ENCODE measurements at places on chromosomes 4 and X.

- DNase-seq: no peak
These were observed 48.6 kb downstream of the TSC22D3 start for GRCh38 chrX:107726816-107727534.

DNA sequence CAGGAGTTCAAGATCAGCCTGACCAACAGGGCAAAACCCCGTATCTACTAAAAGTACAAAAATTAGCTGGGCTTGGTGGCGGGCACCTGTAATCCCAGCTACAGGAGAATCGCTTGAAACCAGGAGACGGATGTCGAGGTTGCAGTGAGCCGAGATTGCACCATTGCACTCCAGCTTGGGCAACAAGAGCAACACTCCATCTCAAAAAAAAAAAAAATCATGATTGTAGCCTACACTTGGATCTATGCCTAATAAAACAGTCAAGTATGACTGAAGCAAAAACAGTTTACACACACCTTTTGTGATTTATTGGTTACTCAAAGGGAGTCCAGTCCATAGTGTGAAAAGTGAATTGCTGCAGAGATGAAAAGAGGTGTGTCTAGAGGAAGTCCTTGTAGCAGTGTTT lies 34.7 kb upstream of the TASL start:
- no peak for DNase-seq

DNA sequence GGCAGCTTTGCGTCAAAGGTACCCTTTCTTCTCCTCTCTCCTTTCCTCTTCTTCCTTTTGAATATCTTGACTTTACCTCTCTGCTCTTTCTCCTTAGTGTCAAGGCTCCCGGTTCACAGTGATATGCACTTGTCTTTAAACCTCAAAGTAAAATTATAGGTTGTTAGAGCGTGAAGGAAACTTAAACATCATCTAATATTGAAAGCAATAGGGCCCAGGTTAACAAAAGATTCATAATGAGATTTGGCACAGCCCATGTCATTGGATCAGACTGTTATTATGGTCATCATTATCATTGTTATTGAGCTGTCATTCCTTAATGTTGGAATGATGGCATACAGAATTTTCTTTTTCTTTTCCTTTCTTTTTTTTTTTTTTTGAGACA lies 32.5 kb downstream of the FTHL17 start:
- DNase-seq: no peak

- DNase-seq: no peak
These were observed 731 bp downstream of the BRWD3 start for GRCh38 chrX:80808881-80809411.

DNA sequence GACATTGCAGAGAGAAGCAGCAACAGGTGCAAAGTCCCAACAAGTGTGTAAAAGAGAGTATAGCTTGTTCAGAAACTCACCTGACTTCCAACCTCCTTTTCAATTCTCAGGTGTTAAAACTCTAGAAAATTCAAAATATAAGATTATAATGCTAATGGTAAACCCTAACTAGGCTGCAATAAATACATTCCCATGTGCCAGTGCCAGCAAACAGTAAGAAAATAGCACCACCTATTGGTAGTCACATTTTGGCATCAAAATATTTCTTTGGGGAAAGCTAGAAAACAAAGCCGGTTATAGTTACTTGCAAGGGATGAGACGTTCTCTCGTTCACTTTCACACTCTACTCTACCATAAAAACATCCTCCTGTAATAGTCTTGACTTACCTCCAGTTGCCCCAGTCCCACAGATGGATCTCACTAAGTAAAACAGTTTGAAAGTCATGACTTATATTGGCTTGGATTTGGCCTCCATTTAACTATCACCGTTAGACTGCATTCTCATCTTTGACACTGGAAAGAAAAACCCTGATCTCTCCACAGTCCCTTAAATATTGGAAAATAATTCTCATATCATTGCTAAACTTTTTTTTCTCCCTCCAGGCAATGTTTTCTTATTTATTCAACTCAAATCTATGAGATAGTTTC lies 9.6 kb downstream of the BMP3 start:
- DNase-seq: no peak

GRCh38 chr4:156654410-156654809 lies 317.2 kb downstream of the PDGFC start:
- DNase-seq: no peak

DNA sequence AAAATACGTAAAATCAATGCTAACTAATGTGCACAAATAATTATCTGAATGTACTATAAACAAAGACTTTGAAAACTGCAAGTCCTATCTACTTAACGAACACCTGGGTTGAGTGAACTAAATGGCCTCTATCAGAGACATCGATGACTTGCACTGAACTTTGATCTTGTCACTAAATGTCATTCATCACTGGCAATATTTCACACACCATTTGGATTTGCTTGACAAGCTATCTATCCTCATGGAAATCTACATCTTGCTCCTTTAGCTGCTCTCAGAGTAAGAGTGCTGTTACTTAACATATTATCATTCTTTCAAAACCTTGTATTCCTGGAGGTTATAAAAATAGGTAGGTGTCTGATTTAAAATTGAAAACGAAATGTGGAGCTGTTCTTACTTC lies 289.3 kb downstream of the TLL1 start:
- no peak for DNase-seq

DNA sequence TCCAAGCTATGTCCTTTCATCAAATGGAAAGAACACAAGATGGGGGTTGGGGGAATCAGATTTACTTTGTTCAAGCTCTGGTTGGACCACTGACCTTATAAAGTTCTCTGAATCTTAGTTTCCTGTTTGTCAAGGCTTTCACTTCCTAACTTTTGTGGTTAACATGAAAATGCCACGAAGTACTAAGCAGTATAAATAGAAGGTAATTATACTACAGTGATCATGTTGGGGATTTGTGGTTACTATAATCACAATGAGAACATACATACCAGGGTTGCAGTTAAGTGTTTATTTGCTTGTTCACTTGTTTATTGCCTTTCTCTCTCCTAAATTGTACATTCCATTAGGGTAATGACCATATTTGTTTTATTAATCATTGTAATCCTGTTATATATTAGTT lies 53.2 kb downstream of the SPRY1 start:
- DNase-seq: no peak

- no peak for DNase-seq
These were observed 183.4 kb downstream of the PACRGL start for GRCh38 chr4:20883677-20884076.

DNA sequence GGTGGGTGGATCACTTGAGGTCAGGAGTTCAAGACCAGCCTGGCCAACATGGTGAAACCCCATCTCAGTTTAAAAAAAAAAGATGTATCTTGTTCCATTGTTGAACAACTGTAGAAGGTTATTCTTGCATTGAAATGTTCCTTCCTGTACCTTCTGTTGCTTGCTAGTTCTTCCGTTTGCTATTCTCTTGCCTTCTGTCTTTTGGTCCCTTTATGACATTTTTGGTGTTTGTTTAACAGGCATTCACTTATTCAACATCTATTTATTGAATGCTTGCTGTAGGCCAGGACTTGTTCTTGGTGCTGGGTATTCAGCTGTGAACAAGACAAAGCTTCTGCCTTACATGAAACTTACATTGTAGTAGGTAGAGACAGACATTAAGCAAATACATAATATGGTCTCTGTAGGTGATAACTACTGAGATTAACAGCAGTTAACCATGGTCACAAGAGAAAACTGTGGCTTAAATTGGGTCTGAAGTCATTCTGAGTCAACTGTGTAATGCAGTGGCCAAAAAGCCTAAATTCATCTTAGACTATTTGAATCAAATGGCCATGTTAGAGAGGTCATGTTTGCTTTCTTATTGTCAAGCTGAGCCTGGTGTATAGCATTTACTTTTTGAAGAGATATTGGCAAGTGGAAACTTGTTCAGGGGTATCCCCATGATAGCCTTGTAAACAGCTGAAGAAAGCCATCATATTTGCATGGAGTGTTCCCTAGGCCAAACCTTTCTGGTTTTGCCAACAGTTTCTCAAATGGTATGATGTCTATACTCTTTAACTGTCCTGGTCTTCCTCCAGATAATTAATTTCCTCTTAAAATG lies 35.6 kb downstream of the GAB1 start:
- DNase-seq: no peak

DNA sequence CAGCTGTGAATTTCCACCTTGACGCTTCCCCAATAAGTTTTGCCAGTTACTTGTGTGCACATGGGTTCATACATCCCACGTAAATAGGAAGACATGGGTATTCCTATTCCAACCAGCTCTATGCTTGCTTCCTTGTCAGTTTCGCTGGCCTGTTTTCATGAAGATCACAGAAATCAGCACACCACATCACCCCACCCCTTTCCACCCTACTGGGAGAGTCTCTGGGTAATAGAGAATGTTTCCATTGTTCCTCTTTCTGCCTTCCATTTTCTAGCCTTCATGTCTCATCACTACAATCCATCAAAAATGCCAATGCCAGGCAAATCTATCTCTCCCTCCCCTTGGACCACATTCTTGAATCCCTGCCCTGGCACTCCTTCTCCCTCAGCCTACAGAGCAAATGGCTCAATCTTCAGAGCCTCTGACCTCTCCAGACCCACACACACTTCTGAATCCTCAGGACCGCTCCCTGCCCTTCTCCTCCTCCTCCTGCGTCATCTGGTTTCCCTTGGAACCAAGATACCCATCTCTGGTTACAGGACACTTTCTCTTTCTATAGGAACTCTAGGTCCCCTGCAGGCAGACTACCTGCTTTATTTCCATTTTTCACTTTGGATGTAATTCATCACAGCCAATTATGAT lies 323.3 kb downstream of the DHX15 start:
- no peak for DNase-seq

DNA sequence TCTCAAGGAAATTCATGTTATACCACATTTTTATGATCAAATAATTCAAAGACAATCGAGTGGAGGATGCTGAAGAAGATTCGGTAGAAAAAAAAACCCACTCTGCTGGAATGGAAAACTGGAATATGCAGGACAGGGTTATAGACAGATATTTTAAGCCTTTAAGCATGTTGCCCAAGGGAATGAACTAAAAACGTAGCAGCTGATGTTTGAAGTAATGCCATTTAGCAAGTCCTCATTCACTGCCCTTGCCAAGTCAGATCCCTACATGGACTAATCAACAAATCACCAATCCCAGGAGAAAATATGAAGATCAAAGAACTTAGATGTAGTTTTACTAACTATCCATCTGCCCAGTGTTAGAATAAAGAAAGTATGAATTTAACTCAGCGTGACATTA lies 75.6 kb upstream of the ETNPPL start:
- no peak for DNase-seq

DNA sequence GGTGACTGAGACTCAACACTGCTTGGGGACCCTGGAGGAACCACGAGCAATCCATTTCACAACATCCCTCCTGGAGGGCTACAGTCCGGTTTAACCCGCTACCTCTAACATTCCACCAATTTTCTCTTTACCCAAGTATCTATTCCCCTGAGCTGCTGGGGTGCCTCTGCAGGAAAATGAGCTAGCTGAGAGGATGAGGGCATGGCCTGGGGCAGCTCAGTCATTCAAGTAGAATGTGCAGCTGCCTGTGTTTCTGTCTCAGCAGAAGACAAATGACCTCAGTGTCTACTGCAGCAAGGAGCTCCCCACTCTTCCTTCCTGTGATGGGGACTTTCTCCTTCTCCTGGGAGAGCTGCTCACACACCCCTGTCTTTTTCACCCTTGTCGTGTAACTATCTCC lies 120.8 kb downstream of the ZNF518B start:
- DNase-seq: no peak

GRCh38 chr4:135050086-135050717 lies 848.6 kb upstream of the PABPC4L start:
- no peak for DNase-seq

GRCh38 chr4:109276482-109277095 lies 25.9 kb downstream of the COL25A1 start:
- no peak for DNase-seq

DNA sequence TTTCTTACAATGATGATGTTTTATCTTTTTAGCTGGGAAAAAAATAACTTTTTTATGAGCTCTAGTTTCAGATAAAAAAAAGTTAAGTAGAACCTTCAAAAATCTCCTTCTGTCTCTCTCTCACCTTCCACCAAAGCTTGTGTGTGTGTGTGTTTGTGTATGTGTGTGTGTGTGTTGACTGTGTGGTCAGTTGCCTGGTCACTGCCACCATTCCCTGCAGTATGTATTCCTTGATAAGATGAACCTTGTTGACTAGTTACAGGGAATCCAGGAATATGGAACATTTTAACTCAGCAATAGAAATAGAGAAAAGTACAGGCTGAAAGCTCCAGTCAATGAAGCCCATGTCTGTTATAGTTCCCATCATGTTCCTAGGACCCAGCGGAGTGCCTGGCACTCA lies 143.5 kb downstream of the CORIN start:
- DNase-seq: no peak

DNA sequence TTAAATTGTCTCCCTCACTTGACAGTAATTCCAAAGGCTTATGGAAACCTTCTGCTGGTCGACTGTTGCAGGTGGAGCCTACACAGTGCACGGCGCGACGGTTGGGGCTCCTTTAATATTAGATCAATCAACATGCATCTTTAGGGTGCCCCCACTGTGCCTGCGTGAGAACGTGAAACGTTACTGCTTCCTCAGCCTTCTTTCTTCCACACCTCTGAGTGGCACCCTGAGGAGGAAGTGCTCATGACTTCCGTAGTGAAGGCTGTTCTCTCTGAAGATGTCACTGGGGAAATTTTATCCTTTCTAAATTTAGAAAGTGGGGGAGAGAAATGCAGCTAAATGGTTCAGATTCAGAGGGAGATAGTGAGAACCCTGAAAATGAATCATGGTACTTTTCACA lies 184.0 kb upstream of the ZFP42 start:
- no peak for DNase-seq

- no peak for DNase-seq
These were observed 177.3 kb upstream of the FAM9B start for GRCh38 chrX:9211269-9211668.

GRCh38 chr4:89469930-89470375 lies 162.4 kb upstream of the GPRIN3 start:
- no peak for DNase-seq

- no peak for DNase-seq
These were observed 624.1 kb upstream of the GNPDA2 start for GRCh38 chr4:45350438-45350837.

- DNase-seq: no peak
These were observed 7.6 kb downstream of the SPIN3 start for GRCh38 chrX:56987741-56988140.

DNA sequence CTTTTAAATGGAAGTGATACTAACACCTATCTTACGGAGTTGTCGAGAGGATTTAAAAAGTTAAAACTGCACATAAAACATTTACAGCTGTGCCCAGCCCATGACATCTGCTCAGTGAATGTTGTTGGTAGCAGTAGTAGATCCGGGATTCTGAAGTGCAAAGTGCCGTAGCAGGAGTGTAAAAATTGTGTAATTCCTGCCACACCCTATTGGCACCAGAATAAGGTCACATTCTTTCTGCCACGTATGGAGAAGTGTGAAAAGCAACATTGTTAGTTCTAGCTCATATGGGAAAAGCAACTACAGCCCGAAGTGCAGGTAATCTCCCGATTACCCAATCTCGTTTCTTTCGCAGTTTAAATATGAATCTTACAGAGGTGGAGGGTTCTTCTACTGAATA lies 31.2 kb downstream of the PRIMPOL start:
- no peak for DNase-seq

DNA sequence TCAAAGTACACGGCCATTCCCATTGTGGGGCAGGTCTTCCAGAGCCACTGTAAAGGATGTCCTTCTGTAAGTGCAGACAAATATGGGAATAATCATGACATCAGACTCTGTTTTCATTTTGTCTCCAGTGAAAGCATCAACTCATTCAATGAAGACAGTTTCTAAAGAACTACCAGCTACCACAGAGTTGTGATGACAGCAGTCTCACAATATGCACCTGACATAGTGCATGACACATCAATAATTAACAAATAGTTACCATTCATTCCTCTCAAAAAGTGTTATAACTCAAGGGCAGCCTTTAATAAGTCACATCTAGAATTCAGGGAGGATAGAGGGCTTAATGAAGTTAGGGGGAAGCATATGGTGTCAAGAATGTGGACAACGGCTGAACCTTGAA lies 20.2 kb downstream of the MTTP start:
- no peak for DNase-seq

Measured in cortex of kidney (tissue), 1 donor.